ENCODE measurements at places on chromosomes 6 and 20.

GRCh38 chr20:19205981-19206396, 6.5 kb upstream of the SLC24A3 start:
- DNase-seq: peak; percentile 48

DNA sequence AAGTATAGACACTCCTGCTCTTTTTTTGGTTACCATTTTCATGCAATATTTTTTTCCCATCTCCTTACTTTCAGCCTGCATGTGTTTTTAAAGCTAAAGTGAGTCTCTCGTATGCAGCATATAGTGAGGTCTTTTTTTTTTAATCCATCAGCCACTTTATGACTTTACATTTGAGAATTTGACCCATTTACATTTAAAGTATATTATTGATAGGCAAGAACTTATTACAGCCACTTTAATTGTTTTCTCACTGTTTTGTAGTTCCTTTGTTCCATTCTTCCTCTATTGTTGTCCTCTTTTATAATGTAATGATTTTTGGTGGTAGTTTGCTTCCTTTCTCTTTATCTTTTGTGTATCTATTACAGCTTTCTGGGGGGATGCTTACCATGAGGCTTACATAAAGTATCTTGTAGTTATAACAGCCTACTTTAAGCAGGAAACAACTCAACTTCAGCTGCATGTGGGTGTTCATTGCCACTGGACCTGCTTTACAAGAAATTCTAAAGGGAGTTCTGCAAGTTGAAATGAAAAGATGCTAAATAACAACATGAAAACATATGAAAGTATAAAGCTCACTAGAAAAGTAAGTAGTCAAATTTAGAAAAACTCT, 71.8 kb downstream of the TNFAIP3 start:
- no peak for DNase-seq

DNA sequence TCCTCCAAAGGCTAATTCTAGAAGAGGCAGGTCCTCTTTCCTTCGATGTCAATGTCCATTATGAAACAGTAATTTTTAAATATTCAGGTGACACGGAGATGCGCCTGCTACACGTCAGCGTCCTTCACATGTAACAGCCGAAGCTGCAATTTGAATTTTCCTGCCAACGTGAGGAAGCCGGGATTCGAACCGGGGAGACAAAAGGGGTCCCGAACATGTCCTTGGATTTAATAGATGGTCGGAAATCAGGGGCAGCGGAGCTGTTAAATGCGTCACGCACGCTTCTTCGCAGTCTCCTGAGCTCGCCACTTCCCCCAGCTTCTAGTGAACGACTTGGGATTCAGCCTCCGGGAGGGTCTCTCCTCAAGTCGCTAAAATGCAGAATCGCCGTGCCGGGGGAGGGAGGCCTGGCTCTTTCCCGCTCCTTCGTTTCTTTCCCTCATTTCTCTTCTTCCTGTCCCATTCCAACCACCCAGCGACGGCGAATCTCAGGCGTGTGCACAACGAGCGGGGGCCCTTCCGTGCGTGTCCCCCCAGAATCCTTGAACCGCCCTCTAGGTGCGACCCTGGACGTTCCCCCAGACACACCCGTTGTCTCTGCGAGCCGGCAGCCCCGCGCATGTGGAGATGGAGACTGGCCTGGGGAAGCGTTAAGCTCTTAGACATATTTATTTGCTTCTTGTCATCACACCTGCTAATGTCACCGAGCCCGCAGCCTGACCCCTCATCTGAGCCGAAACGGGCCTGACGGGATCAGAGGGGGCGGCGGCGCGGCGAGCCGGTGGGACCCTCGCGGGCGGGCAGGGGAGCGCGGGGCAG, 1.3 kb upstream of the FOXC1 start:
- no peak for DNase-seq

- DNase-seq: peak; percentile 30
Observed at GRCh38 chr6:11702500-11703130, 76.0 kb downstream of the ADTRP start.

DNA sequence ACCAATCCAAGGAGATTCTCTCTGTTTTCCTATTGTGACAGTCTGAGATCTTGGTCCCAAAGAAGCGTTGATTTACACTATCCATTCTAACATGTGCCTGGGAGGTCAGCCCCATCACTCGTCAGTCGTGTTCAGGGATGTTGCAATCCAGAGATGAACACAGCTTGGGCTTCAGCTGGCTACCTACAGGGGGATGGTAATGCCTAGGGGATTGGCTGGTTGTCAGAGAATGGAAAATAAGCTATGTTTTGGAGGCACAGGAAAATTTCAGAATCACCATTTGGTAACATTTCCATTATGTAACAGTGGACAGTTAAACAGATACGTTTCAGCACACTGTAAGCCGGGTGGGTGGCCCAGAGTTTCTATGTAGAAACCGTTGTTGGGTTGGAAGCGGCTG, 147.1 kb upstream of the RALGAPA2 start:
- DNase-seq: no peak

DNA sequence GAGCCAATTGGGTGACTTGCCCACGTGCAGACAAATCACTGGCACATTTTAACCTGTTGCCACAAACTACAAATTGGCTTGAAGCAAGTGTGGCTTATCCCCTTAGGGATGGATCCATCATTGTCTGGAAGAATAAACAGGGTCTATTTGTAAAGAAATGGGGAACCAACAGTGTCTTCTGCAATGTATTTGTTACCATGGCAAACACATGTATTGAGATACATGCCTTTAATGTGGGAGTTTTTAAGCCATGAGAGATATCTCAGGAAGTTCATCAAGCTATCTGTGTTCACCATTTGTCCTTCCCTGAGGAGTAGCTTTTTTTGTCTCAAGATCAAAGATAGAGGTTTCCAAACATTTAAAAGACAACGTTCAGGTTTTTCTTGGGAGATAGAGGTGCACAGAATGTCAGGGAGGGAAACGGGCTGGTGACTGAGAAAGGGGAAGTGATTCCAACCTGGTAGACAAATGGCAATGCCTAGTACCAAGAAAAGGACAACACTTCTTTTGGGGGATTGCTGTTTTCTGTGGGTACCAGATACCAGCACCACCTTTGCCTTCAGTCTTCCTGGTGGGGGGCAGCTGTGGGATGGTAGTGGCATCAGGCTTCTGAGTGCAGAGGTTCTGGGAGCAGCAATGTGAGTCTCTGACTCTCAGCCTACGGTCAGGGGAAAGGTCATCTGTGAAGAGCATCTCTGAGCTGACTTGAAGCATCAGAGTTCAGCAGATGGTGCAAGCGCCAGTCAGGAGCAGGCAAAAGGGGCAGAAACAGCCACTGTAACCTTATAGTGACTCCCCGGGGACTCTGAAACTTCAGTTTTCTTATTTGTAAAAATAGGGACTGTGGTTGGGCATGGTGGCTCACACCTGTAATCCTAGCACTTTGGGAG, 20.1 kb upstream of the BCAS1 start:
- no peak for DNase-seq

GRCh38 chr6:155595284-155595683, 139.6 kb upstream of the NOX3 start:
- DNase-seq: no peak

GRCh38 chr6:154249499-154250298, 106.9 kb downstream of the IPCEF1 start:
- no peak for DNase-seq

- DNase-seq: no peak
Observed at GRCh38 chr6:1321738-1322137, 9.8 kb downstream of the FOXQ1 start.

DNA sequence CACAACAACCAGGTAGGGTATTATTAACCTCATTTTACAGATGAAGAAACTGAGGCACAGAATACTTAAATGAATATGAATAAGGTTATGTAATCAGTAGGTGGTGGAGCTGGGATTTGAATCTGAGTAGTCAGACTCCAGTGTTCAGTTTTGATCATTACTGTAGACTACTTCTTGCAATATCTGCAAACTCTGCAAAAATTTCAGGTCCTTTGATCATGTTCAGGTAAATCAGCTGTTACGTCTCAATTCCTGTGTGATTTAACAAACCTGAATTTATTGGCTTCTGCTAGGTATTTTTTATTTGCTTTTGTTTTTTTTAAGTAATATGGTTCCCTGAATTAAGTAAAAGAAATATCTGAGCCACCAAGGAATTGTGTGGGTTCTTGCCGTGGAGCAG, 70.7 kb upstream of the NOTCH4 start:
- no peak for DNase-seq

DNA sequence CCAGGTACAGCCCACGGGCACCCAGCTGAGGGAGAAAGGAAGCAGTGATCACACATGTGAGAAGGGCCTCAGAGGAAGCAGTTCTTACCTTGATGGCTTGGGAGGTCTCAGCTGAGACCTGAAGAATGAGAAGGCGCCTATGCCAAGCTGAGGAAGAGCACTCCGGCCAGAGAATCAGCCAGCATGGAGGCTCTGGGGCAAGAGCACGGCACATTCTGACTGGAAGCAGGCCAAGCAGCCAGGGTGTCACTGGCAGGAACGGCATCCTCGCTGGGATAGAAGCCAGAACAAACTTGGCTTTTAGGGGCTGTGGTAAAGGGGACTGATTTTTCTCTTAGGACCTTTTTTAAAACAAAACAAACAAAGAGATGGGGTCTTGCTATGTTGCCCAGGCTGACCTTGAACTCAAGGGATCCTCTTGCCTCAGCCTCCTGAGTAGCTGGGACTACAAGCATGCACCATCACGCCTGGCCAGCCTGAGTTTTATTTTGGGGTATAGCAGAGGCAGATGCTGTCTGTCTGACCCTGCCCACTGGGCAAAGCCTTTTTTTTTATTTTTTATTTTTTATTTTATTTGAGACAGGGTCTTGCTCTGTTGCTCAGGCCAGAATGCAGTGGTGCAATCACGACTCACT, 17.6 kb downstream of the GHRH start:
- DNase-seq: no peak

DNA sequence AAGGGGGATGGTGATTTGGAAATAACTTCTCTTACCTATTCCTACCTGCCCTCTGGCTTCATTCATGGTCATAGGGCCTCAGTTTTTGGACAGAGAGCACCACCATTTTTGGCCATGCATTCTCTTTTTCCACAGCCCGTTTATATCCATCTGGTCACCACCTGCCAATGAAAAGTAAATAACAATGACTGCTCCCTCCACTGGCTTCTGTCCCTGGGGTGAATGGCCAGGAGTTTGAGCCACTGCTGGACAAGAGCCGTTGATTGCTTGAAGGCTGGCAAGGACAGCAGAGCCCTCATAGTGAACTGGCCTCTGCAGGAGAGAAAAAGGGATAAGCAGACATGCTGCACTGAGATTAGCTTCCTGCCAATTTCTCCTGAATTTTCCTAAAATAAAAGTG, 261.8 kb downstream of the ADGB start:
- no peak for DNase-seq

GRCh38 chr6:134282816-134283215, 35.1 kb downstream of the SGK1 start:
- DNase-seq: no peak

GRCh38 chr6:70980727-70981126, 23.9 kb upstream of the B3GAT2 start:
- no peak for DNase-seq

GRCh38 chr20:36591854-36592641, 13.5 kb upstream of the RAB5IF start:
- no peak for DNase-seq

- DNase-seq: no peak
Observed at GRCh38 chr6:124123617-124124209, 320.0 kb downstream of the NKAIN2 start.

- no peak for DNase-seq
Observed at GRCh38 chr20:58755766-58756449, 63.3 kb downstream of the NPEPL1 start.

- DNase-seq: no peak
Observed at GRCh38 chr6:36276581-36277536, 7.0 kb downstream of the PNPLA1 start.

GRCh38 chr6:169982461-169983386, 231.3 kb downstream of the ERMARD start:
- DNase-seq: no peak

DNA sequence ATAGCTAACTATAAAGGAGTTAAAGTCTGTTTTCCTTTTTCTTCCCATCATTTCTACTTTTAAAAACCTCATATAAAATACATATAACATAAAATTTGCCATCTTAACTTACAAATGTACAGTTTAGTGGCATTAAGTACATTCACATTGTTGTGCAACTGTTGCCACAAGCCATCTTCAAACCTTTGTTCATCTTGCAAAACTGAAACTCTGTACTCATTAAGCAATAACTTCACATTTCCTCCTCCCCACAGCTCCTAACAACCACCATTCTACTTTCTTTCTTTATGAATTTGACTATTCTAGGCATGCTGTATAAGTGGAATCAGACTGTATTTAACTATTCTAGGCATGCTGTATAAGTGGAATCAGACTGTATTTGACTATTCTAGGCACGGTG, 4.5 kb downstream of the CCDC170 start:
- DNase-seq: no peak

DNA sequence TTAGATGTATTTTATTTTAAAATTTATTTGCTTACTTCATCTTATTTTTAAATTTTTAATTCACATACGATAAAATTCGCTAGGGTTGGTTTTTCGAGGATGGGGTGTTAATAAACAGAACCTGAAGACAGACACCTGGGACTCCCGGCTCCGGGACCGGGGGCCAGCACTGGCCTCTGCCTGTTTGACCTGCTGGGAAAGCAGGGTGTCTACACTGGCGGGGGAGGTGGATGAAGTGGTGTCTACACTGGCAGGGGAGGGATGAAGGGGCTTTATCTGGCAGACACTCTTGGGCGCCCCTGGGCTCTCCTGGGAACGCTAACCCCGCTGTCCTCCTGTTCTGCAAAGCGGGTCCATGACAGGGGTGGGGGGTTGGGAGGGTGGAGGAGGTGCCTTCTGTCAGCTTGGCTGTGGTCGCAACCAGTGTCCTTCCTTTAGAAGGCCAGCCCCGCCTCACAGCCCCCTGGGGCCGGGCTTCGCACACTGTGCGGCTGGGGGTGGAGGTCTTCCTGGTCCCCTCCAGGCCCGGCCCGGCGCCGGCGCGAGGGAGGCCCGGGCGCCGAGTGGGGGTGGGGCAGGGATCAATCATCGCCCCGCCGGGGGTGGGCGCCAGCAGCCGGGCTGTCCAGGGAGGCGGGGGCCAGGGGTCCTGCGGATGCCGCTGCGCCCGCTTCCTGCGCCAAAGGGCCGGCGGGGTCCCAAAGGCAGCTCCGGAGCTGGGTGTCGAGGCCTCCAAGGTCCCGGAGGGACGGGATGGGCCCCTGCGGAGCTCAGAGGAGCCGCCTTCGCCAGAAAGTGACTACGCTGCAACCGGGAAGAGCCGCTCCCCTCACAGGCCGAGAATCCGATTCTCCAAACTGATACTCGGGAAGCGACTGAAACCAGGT, 1.8 kb downstream of the GATA5 start:
- no peak for DNase-seq

DNA sequence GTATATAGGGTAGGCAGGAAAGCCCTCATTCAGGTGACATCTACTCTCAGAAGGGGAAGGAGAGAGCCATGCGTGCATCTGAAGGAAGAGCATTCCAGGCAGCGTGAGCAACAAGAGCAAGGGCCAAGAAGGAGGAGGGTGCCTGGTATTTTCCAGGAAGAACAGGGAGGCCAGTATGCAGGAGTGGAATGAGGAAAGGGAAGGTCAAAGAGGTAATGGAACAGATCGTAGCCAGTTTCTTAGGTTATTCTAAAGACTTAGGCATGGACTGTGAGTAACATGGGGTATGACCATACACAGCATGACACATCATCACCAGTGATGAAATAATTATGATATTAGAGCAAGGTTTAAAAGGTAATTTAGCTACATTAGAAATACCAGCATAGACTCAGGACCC, 24.1 kb downstream of the ALDH8A1 start:
- DNase-seq: no peak

All from urothelium cell line (cell line).